ENCODE measurements at places on chromosomes 16 and 17.

GRCh38 chr16:84166796-84167695 is 19.8 kb downstream of the TAF1C start:
- DNase-seq, result peak; percentile 79

DNA sequence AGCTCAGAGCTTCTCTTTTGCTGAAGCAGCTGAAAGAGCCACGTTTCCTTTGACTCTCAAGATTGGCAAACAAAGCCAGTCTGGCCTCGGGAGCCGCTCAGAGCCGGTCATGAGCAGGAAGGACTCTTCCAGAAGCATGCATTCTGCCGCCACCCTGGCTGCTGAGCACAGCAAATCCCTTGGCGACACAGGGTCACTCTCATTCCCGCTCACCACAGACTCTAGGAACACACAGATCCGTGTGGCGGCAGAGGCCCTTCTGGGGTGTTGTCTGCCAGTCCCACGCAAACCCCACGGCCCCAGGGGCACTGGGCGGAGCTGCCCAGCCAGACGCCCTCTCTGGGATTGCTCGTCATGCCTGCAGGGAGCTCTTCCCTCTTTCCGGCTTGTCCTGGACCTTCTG is 157.0 kb downstream of the C16orf95 start:
- no peak for DNase-seq

DNA sequence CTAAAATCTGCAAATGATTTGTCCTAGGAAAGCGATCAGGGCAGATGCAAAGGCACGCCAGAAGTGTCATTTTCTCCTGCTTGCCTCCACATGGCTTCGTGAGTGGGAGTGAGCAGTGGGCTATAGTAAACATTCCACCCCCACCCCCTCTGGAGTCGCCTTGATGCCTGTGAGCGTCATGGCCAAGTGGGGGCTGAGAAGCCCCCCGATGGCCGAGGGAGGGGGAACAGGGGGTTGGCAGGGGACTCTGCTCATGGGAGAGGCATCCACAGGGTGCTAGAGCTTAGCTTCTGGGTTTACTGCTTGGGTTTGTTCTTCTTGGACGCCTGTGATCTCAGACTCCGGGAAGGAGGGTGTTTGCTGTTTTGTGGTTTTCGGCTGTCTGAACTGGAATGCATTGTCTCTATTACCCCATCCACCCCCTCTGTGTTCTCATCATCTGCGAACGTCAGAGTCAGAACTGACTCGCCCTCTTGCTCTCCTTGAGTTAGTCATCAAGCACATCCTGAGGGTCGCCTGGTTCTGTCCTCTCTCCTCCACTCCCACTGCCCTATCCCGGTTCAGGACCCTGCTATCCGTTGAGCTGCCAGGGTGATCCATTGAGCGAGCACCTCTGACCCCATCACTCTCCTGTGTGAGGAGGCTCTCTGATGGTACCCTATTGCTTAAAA is 15.4 kb downstream of the TNS4 start:
- DNase-seq, result no peak

GRCh38 chr16:1592446-1592845 is 19.4 kb downstream of the IFT140 start:
- no peak for DNase-seq

- DNase-seq, result no peak
Measured at GRCh38 chr16:13833515-13833914, 86.4 kb upstream of the ERCC4 start.

DNA sequence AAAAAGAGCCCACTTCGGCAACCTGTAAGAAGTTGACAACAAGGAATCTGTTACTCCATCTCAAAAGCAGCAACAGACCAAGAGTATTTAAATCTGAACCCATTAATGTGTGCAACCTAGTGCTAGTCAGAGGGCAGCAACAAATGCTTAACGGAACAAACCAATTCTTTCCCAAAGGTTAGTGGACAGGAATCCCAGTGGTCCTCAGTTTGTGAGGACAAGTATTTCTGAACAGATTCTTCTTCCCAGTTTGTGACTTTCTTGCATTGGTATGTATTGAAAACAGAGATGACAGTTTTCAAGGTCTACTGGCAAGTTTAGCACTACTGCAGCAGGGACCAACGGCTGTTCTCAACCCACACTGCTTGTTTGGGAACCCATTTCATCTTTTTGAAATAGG is 2.9 kb downstream of the RPL26 start:
- no peak for DNase-seq

DNA sequence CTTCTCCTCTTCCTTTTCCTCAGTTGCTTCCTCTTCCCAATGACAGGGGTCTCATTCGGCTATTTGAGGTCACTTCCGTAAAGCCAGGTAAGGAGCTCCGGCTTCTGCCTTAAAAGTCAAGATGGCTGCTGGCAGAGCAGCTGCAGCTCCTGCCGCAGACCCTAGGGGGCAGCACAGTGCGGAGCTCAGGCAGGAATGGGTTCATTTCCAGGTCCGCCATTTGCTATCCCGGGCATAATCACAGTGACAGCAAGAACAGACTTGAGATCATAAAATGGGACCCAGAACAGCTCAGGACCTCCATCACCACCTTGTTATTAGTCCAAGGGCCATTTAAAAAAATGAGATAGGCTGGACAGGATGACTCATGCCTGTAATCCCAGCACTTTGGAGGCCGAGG is 199.5 kb downstream of the ZNF18 start:
- DNase-seq, result no peak

DNA sequence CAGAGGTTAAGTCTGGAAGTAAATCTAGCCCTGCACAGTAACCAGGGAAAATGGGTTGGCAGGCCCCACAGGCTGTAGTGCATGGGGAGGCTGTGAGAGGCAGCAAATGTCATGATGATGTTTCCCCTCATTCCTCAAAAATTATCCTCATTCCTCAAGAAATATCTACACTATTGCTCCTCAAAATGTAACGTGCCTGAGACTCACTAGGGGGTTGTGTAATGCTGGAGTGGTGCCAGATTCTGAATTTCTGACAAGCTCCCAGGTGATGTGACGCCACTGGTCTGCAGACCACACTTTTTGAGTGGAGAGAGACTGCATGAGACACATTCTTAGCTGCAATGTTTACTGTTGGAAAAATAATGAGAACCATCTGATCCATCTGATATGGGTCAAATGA is 1.2 kb upstream of the MPP3 start:
- DNase-seq, result no peak

DNA sequence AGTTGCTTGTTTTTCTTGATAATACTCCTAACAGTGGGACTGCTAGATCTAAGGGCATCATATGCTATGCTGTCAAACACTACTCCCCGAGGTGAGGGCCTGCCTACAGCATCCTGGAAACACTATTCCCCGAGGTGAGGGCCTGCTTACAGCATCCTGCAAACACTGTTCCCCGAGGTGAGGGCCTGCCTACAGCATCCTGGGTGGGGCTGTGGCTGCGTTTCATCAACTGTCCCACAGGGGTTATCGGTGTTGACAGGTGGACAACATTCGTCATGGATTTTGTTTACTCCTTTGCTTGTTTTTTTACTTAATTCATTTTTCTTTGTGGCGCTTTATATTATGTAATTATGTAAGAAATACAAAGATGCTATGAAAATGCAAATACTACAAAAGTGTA is 22.5 kb downstream of the NPRL3 start:
- no peak for DNase-seq

GRCh38 chr17:75995385-75995925 is 5.2 kb upstream of the CDK3 start:
- DNase-seq, result no peak

DNA sequence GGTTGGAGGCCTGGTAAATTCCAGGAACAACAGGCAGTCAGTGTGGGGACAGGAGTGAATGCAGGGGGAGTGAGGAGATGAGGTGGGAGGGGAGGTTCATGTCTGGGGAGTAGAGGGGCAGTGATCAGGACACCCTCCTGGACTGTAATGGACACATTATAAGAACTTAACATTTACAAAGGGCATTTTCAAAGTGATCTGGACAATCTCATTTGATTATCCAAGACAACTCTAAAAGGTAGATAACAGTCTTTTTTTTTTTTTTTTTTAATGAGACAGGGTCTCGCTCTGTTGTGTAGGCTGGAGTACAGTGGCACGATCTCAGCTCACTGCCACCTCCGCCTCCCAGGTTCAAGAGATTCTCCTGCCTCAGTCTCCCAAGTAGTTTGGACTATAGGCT is 5.7 kb downstream of the SDK2 start:
- no peak for DNase-seq

All from GM12865 (cell line).